Kidney epithelial cell (primary cell): ENCODE measurements at places on chromosomes 5 and 9.

GRCh38 chr5:122849771-122850170 is 4.4 kb downstream of the SNX24 start:
- no peak for DNase-seq

GRCh38 chr5:1686016-1686802 is 113.4 kb downstream of the MRPL36 start:
- no peak for DNase-seq

DNA sequence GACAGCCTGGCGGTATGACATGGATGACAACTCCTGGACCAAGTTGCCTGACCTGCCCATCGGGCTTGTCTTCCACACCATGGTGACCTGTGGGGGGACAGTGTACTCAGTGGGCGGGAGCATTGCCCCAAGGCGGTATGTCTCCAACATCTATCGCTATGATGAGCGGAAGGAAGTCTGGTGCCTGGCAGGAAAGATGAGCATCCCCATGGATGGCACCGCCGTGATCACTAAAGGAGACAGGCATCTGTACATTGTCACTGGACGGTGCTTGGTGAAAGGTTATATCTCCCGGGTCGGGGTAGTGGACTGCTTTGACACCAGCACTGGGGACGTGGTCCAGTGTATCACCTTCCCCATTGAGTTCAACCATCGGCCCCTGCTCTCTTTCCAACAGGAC is 1.3 kb downstream of the CCIN start:
- no peak for DNase-seq

DNA sequence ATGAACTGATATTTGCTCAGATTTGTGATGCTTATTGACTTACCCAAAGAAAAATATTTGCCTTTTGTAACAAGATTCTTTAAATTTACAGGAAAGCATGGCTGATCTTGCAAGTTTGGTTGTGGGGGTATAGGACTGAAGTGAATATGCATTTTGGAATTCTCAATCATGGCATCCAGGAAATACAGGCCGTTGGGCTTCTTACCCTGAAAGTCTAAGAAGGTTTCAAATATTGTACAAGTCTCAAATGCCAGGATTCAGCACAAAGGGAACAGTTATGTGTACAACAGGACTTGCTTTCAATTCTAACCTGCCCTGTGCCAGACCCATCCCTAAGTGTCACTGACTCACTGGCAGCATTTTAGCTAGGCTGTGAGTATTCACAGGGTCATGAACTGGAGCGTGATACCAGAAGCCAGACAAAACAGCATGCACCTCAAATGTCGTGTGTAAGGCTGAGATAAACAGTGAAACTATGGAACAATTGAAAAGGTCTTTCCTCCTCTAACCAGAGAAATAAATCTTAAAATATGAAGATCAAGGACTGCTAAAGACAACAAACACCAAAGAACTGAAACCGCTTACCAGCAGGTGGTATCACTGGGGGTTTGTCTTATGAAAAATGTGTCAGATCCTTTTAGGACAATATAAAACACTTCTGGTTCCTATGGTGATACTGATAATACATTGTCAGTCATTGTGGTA is 168.6 kb upstream of the RGMB start:
- DNase-seq: no peak

GRCh38 chr5:42989190-42989589 is 50.9 kb downstream of the ANXA2R start:
- DNase-seq: no peak
